ENCODE measurements at places on chromosomes 1 and 21.

GRCh38 chr1:223727541-223727940, 15.2 kb downstream of the CAPN2 start:
- DNase-seq: no peak

- DNase-seq: no peak
Measured at GRCh38 chr1:244010703-244011123, 40.4 kb upstream of the ZBTB18 start.

DNA sequence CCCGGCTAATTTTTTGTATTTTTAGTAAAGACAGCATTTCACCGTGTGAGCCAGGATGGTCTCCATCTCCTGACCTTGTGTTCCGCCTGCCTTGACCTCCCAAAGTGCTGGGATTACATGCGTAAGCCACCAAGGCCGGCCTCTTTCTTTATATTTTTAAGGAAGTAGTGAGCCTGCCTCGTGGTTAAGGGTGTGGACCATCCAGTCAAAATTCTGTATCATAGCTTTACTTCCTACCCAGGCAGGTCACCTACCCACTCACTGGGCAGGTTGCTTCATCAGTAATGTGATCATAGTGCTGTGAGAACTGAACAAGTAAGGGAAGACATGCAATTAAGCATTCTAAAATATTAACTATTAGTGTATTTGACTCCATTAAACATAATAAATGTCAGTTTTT, 8.1 kb upstream of the ACOT7 start:
- DNase-seq: no peak

DNA sequence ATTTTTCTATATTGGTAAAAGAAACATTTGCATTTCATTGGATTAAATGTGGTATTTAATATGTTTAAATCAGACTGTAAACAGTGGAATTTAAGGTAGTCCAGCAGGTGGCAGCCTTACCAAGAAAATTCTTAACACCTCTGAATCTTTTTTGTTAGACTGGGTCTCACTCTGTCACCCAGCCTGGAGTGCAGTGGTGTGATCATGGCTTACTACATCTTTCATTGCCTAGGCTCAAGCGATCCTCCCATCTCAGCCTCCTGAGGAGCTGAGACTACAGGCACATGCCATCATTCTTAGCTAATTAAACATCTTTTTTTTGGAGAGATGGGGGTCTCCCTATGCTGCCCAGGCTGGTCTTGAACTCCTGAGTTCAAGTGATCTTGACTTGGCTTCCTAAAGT, 98.8 kb downstream of the RABGAP1L start:
- peak; percentile 50 for DNase-seq

DNA sequence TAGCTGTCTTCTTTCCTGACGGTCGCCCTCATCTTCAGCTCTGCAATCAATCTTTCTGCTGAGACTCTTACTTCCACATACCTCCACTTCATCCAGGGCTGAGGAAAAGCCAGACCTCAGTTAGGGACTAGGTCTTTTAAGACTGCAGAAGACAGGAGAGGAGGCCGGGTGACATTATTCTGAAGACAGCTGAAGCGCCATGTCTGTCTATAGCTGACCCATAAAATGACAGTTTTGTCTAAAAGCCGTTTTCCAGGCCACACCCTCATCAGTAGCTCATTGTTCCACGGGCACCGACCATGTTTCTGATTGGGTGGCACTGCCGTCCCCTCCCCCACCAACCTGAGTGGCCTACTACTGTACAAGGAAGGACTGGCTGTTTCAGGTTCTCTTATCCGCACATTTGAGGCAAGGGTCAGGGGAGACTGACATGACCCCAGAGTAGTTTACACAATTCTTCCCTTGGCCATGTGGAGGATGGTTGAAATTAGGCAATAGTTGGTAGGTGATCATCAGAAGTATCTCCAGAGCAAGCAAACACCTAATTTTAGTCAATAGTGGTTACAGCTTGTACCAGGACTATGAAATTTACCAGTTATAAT, at the start of gene ADCY10:
Gene ADCY10, minus strand, starts transcription at position 240 of the 602 bp plus-strand sequence. CDS start 8,994 bp downstream, outside the sequence.
- DNase-seq: no peak

DNA sequence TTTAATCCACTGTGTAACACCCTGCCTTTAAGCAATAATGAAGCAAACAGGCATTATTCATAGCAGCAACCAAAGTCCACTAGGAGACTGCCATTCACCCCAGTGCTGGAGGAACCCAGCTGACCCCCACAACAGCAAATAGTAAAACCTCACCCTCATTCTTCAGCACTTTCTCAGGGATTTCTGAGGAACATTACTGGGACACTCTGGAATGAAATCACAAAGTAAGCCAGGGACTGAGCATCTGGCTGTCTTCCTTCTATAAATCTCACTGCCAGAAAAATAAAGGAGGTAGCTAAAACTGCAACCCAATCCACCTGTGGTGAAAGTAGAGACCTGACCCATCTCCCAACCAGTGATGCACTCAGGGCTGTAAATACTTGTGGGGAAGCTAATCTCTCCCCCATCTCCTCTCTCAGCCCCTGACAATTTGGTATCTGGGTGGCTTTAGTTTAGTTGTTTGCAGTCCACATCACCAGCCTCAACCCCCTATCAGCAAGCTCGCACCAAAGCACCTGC, 47.1 kb downstream of the COL6A1 start:
- no peak for DNase-seq

DNA sequence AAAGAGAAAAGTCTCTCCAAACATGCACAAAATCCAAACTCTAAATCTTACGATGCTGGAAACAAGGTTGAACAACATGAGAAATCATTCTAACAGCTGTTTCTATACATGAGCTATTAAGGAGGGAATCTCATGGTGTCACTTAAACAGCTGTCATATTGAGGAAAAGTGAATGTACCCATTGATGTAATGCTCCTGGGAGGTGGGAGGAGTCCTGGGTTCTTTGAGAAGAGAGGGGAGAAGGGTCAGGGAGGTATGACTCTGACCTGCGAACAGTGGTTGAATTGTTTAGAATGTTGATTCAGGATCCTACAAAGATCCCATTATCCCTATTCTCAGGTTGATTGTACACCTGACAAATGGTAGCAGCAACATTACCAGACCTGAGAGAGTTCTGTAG, 49.3 kb downstream of the ZC3H11B start:
- DNase-seq: no peak

DNA sequence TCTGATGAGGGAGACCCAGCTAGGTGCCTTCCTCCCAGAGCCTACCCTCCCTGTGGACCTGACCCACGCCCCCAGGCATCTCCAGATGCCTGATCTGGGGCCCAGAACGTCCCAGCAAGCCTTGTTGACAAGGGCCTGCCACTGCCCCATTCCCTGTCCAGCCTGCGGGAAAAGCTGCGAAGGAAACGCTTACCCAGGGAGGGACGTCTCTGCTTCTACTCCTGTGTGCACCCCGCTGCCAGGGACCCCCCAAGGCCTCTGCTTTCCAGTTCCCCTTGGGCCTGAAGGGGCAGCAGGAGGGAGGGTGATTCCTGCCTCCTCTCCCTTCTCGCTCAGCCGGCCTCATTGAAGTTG, 11.6 kb upstream of the CLSTN1 start:
- DNase-seq: no peak

DNA sequence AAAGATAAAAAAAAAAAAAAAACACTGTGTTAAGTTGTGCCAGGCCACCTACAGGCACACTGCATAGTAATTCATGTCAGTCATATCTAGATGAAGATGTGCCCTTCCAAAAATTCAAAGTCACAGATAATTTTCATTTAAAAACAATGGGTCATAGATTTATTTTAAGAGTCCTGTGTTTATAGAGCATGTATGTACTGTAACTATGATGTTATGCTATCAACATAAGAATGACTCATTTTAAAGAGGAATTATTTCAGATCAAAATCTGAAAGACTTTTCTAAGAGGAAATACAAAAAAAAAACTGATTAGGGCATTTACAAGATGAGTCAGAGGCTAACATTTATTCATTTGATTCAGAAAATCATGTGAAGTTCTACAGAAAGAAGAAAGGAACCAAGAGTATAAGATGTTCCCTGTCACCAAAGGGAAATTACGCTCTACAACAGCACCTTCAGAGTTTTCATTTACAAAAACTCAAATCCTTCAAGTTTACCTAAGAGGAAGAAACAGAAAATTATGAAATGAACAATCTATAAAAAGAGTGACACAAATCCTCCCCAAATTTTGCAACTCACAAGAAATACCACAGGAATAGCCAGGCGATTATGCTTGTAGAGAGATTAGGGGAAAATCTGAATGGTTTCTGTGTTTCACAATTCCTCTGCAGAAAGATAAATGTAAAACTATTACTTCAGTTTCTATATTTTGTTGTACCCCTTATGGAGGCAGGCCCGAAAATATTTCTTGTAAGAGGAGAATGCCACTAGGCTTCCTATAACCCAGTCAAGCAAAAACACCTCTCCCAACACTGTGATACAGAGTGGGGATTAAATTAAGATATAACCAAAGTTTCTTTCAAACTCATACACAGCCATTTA, 13.8 kb downstream of the TP53BP2 start:
- DNase-seq: no peak

DNA sequence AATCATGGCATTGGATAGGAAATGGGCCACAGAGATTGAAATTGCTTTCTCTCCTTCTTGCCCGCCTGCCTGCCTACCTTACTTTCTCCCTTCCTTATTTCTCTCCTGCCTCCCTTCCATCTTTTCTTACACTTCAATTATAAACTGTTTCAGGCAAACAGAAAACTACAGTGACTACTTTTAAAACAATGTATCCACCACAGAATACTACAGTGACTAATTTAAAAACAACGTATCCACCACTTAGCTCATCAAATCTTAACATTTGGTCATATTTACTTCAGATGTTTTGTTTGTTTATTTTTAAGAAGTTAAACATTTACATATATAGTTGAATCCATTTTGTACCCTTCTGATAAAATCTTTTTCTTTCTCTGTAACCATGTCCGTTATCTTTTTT, 54.4 kb downstream of the SNRPE start:
- DNase-seq: no peak

DNA sequence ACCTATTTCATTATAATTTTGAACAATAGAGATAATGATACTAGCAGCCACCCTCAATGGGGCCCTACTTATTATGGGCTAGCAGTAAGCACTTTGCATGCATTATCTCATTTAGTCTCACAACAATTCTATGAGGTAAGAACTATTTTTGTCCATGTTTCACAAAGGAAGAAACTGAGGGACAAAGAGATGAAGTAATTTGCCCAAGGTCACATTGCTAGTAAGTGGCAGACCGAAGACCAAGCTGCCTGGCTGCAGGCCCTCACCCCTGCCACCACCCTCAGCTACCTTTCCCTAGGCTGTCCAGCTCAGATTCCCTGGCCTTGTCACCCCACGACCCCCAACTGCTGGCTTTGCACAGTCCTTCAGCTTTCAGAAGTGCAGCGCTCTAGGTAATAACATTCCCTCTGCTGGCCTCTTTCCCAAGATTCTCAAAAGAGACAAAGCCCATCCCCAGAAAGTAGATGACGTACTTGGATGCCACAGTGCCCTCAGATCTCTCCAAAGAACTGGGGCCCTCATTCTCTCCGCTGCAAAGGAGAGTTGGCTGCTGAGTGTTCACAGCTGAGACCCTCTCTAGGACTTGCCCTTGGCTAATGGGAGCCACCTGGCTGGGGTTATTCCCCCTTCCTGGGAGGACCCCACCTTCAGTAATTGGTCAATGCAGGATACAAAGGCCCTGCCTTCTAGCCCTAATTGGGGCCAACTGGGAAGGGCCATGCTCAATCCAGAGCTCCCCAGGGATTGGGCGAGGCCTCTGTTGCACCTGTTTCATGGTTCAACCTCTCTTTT, 39.5 kb downstream of the IRF2BP2 start:
- no peak for DNase-seq

DNA sequence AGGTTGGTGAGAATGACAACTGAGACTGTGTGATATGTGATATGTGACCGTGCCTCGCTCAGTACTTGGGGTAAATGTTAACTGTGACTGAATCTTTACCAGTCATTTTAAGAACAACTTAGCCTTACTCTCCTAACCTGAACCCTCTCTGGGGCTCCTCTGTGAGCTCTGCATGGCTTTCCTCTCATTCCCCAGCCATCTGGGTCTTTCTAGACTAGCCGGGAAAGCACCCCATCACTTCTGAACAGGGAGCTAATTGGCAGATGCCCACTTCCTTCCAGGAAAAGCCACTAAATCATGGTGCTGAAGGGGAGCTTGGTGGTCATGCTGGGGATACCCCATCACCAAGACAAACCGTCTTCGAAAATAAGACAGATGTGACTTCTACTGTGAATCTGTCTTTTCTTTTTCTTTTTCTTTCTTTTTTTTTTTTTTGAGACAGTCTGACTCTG, 16.5 kb upstream of the FOXO6 start:
- no peak for DNase-seq

DNA sequence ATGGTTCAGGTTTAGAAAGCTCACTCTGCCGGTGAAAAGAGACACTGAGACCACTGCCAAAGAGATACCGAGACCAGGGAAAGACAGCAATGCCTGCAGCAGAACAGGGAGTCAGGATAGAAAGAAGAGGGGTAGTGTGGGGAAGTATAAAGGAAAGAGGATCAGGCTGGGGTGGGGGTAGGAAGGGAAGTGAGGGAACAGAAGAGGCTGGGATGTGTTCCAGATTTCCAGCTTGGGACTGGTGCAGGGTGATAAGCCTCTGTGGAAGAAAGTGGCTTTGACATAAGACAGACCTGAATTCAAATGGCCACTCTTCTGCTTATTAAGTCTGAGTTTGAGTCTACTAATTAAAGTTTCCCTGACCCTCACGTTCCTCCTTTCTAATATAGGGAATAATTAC, 105.9 kb downstream of the PIK3R3 start:
- no peak for DNase-seq

- peak; percentile 37 for DNase-seq
Measured at GRCh38 chr1:92817986-92818764, 13.7 kb upstream of the RPL5 start.

DNA sequence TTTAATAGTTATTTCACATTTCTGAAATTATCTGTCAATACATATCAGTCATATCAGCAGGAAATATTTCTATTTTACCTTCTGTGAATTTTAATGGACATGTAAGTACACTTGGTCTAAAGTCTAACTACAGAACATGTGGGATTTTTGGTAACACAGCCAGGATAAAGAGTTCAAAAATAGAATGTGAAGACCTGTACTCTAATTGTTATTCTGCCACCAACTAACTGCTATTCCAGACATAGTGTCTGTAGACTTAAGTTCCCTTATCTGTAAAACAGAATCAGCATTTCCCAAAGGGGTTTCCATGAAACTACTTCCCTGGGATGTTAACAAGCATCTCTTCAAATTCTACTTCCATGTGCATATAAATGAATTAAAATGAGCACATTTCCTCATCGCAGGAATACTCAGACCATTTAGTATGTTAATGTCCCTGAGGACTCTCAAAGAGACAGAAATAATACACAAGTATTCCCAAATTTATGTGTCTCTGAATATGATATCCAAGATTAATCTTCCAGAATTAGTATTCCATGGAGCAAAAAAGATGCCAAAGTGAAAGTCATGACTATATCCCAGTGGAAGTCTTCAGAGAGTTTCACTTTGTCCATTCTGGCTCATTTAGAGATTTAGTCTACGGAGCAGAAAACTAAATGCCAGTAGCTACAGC, 325.6 kb downstream of the NEGR1 start:
- no peak for DNase-seq

GRCh38 chr1:59124166-59124565, 172.7 kb upstream of the FGGY start:
- no peak for DNase-seq

GRCh38 chr21:17795146-17796036, 23.8 kb downstream of the C21orf91 start:
- no peak for DNase-seq

Measured in effector memory CD8-positive, alpha-beta T cell (primary cell).